Effector CD8-positive, alpha-beta T cell (primary cell): ENCODE measurements at places on chromosomes 3 and 15.

- no peak for DNase-seq
Measured at GRCh38 chr3:31695280-31696008, 162.7 kb downstream of the STT3B start.

- no peak for DNase-seq
Measured at GRCh38 chr3:49666592-49666991, 7.6 kb upstream of the APEH start.

DNA sequence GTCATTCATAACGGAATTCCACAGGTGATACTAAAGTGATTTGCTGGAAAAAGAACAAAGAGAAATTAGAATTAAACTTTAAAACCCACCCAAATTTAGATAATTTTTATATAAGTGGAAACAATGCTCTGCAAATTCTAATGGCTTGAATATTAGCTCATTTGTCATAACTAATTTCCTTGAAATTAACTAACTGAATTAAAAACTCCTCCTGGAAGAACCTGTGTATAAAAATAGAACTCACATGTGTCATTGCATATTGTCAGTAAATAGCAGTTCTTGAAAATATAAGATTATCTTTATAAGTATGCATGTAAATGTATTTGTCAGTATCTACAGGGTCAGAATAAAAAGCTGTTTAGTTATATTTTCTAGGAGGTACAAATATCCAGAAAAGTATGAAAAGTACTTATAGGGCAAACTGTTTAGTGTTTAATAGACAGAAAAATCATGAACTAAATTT lies 16.3 kb downstream of the ZIC1 start:
- DNase-seq: no peak

GRCh38 chr15:43277901-43278300 lies 11.2 kb upstream of the TGM5 start:
- DNase-seq: no peak

DNA sequence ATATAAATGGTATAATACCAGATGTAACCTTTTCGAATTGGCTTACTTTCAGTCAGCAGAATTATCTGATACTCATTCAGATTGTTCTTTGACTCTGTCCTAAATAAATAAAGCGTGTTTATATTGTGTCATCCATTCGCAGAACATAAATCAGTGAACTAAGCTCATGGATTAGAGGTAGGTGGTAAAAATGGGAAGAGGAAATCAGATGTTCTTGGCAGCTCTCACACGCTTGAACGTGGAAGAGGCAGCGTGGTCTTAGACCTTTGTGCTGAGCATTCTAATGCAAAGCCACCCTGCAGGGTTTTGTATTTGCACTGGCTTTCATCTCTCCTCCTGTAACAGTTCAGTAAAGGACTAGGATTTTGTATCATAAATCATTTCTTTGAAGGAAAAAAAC lies 441.4 kb downstream of the GABRG3 start:
- DNase-seq: no peak

GRCh38 chr15:34442891-34443290 lies 5.3 kb upstream of the GOLGA8A start:
- no peak for DNase-seq

GRCh38 chr3:108190346-108190745 lies 31.9 kb downstream of the IFT57 start:
- DNase-seq: no peak

- no peak for DNase-seq
Measured at GRCh38 chr3:122530164-122530563, 15.4 kb upstream of the KPNA1 start.

GRCh38 chr15:66825139-66825538 lies 123.1 kb downstream of the SMAD6 start:
- DNase-seq: no peak

GRCh38 chr3:105626739-105627138 lies 242.1 kb downstream of the CBLB start:
- DNase-seq: no peak

DNA sequence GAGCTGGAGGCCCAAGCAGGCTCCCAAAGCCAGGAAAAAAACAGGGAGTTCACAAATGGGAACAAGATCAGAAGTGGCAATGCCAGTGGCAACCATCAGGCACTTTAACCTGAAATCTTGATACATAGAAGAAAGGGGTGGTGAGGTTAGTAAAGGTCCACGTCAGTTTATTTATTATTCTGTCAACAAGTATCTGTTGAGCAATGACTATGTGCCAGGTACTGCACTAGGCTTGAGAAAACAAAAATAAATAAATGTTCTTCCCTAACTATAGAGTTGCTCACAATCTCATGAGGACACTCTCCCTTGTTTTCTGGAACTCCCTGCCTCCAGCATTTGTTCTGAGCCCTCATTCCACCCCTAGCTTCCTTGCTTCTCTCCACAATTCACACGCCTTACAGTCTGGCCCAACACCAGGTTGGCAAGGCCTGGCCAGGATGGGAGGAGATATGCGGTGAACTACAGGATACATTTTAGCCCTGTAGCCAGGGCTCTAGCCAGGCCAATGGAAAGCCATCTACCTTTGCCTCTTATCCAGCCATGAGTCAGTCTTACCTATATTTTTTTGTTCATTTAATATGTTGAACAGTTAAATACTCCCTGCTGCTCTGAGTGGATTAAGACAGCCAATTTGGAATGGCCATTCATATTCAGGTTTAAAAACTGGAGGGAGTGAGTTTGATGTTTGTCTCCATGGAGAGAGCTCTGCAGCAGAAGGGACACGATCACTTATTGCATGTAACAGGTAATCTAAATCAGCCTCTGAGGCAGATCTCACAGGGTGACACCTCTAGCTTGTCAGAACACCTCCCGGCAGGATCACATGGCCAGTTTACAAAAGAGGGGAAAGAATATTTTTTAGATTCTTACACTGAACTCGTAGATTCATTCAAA lies 161.9 kb upstream of the ATP11B start:
- DNase-seq: no peak

DNA sequence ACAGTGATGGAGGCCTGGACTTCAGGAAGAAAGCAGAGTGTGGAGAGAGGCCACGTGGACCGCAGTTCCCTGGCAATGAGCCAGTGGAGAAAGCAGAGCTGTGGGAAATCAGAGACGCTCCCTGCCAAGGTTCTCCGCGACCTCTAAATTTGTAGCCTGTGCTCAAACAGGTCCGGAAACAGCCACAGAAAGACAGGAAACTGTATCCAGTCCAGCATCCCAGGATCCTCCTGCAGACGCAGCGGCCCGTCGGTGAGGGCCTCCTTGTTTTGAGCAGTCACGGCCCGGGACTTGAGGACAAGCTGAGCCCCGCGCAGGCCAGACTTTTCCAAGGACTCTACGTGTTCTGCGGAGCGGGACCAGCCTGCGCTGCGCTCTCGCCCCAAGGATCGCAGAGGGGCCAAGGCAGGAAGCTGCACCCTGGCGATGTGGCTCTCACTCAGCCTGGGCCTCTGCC lies 22.3 kb downstream of the RPSA start:
- DNase-seq: no peak

DNA sequence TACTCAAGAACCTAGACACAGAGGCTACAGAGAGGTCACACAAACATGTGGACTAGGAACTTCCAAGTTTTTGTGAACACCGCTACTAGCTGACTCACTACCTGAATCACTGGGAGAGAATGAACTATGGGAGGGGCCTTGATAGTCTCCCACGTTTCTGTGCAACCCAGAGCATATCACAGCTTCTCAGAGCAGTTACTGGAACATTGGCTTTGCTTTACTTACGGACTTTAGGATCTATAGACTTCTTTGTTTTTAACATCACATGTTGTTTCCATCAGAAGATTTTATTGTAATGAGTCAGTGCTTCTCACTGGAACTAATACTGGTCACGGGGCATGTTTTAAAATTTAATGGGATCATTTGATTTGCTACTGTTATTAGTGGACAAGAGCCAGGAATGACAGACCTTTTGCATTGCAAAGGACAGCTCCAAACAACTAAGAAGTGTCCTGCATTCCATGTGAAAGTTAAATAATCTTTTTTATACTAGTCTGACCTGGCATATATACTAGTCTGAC lies 35.6 kb downstream of the RTP4 start:
- no peak for DNase-seq

- DNase-seq: no peak
Measured at GRCh38 chr3:94307588-94307987, 244.7 kb downstream of the NSUN3 start.

DNA sequence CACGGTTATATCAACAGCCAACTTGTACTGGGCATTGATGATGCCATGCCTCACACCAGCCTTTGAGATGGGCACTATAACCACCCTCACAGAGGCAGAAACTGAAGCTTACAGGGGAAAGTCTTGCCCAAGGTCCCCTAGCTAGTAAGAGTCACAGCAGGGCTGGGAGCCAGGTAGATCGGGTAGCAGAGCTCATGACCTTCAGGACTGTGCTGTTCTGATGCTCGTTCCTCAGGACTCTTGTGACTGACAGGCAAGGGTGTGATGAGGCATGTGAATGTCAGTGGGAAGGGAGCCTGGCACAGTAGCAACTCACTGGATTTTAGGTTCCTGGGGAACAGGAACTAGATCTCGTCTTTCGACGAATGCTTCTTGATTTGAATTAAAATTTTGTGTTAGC lies 65.7 kb downstream of the RLBP1 start:
- DNase-seq: no peak

- no peak for DNase-seq
Measured at GRCh38 chr15:41323611-41324010, 8.8 kb downstream of the OIP5 start.

DNA sequence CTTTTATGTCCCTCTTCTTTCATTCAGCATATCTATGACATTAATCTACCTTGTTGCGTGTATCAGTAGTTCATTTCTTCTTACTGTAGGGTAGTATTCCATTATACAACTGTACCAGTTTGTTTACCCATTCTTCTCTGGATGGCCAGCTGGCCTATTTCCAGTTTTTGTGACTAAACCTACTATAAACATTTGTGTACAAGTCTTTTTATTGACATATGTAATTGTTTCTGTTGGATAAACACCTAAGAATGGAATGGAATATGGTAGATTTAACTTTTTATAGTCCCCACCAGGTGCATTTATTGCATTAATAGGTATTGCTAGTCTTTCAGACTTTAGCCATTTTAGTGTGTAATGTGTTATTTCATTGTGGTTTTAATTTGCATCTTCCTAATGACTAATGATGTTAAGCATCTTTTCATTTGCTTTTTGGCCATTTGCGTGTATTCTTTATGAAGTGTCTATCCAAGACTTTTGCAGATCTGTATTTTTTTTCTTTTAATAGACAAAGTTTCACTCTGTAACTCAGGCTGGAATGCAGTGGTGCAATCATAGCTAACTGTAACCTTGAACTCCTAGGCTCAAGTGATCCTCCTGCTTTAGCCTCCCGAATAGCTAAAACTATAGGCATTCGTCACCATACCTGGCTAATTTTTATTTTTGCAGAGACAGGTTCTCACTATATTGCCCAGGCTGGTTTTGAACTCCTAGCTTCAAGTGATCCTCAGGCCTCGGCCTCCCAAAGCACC lies 41.9 kb upstream of the XRN1 start:
- no peak for DNase-seq

GRCh38 chr3:58434990-58435389 lies 1.4 kb upstream of the PDHB start:
- no peak for DNase-seq

GRCh38 chr3:184186184-184186901 lies at the start of gene ABCF3:
Gene ABCF3, plus strand, starts transcription at chr3:184186199. Its CDS starts 9 bp downstream, at chr3:184186208.
- no peak for DNase-seq

- no peak for DNase-seq
Measured at GRCh38 chr3:59408047-59408624, 358.3 kb upstream of the CFAP20DC start.

DNA sequence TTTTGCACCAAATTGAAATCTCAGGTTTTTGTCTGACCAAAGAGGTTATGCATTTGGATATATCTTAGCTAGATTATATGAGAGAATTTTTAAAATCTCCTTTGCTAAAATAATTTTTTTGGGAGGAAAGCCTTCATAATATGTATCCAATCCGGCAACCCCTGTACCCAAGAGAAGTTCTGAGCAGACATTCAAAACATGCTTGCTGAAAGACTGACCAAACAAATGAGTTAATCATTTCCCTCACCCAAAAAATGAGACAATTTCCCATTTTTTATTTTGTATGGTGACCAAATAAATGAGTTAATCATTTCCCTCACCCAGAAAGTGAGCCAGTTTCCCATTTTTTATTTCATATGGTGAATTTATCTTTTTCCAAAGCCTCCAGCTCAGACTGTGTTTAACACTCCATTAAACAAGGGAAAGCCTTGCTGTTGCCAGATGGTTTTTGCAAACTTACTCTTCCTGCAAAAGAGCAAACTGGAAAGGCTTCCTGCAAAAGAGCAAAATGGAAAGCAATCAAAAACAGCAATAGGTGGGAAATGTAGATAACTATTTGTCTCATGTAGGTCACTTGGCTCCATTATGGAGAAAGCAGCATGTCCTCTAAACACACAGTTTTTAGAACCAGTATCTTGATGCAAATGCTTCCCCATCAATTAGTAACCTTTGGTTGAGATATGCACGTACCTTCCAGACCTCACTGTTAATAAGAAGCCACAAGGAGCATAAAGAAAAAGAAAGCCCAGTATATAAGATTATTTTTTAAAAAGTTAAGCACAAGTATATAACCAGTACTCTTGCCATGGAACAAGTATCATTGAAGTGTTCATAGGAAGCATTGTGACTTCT lies 78.4 kb upstream of the OSTN start:
- no peak for DNase-seq

DNA sequence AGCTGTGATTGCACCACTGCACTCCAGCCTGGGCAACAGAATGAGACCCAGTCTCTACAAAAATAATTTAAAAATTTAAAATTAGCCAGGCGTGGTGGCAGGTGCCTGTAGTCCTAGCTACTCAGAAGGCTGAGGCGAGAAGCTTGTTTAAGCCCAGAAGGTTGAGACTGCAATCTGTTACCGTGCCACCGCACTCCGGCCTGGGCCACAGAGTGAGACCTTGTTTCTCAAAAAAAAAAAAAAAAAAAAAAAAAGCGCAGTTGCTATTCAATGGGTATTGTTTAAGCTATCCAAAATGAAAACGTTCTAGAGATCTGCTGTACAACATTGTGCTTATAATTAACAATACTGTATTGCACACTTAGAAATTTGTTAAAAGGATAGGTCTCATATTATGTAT lies 24.0 kb downstream of the ZNF148 start:
- no peak for DNase-seq

GRCh38 chr3:122957707-122958689 lies 69.6 kb downstream of the SEMA5B start:
- no peak for DNase-seq

- no peak for DNase-seq
Measured at GRCh38 chr3:123914829-123915228, 30.7 kb upstream of the MYLK start.

DNA sequence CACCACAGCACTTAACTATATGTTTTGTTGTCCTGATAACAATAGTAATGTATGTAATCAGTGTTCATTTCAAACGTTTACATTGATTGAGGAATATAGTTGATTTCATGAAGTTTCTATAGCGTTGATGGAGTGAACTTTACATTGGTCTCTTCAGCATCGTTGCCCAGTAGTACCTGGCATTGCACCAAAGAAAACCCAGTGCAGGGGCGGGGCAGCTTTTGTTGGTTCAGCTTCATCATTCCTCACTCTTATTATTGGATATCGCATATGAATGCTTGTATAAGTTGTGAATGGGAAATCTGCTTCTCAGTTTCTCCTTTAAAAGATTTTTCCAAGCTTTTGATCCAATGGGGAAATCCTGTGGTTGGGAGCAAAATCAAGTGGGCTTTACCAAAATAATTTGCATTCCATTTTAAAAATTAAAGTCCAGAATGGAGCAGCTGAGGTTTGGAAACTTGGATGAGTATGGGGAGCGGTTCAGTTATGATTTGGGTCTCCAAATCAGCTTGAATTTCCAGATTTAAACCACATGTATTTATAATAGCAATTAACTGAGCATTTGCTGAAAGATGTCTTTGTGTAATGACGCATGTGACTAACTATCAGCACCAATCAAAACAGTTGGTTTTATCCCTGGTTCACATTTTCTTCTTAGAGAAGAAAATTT lies 213.7 kb downstream of the ALCAM start:
- no peak for DNase-seq

GRCh38 chr3:129417326-129417725 lies 11.1 kb downstream of the EFCAB12 start:
- DNase-seq: no peak
